ENCODE measurements at places on chromosomes 12 and 14. TPM values are rescaled to one million over a fixed set of nuclear protein-coding genes. Genes with fewer than 3 reads are reported as not detected.
A peak's percentile ranks its signal among the peaks of the same experiment; 100 is the strongest.

TSPAN11 gene
- total RNA-seq = not detected

DPF3 gene
- total RNA-seq = 3.8 TPM

TMCC3 gene
- 0.83 TPM for total RNA-seq

DNA sequence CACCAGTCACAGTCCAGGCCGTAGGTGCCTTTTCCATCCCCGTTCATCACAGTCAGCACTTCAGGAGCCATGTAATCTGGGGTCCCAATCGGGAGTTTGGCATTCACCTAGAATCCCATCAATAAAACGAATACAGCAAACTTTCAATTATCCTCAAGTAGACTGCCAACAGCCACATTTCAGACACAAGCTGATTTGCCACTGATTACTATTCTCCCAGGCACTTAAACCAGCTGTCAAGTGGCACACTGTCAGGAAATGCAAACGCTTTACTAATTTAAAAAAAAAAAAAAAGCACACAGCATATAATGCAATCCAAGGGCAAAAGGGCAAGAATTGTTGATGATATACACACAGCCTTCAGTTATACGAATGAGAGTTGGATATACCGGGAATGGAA lies 51.9 kb downstream of the CIT start:
- no peak for DNase-seq
- H3K27me3 ChIP-seq = no peaks in the 10 kb centered on the region
- no peak overlapping the region for H3K27ac ChIP-seq
- H3K4me1 ChIP-seq = no peaks in the 10 kb centered on the region
- peaks cover 53% of the 10 kb centered on the region for H3K36me3 ChIP-seq
- no peak overlapping the region for H3K4me3 ChIP-seq

DNA sequence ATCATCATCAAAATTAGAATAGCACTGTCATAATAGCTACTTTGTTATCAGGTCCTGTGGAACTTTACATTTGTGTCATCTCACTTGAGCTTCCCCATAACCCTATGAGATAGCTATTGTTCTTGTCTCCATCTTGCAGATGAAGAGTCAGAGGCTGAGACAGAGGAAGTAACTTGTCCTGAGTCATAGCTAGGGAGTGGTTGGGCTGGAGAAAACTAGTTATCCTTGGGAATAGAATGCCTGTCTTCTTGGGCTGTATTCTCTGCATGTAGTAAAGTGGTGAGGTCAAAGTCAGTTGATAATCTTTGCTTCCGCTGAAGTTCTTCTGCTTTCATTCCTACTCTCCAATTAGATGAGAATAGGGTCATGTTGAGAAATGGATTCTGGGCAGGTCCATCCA lies 117.0 kb downstream of the SMOC1 start:
- no peaks in the 10 kb centered on the region for H3K36me3 ChIP-seq
- no peak for DNase-seq
- no peak overlapping the region for H3K27ac ChIP-seq
- H3K4me3 ChIP-seq = no peak overlapping the region

GRCh38 chr14:91496790-91497189 lies 13.3 kb downstream of the PPP4R3A start:
- no peak for DNase-seq
- peak overlapping the region; percentile 29 for H3K4me3 ChIP-seq
- H3K36me3 ChIP-seq = peaks cover 33% of the 10 kb centered on the region
- H3K27me3 ChIP-seq = no peaks in the 10 kb centered on the region
- peaks cover 58% of the 10 kb centered on the region for H3K4me1 ChIP-seq

DNA sequence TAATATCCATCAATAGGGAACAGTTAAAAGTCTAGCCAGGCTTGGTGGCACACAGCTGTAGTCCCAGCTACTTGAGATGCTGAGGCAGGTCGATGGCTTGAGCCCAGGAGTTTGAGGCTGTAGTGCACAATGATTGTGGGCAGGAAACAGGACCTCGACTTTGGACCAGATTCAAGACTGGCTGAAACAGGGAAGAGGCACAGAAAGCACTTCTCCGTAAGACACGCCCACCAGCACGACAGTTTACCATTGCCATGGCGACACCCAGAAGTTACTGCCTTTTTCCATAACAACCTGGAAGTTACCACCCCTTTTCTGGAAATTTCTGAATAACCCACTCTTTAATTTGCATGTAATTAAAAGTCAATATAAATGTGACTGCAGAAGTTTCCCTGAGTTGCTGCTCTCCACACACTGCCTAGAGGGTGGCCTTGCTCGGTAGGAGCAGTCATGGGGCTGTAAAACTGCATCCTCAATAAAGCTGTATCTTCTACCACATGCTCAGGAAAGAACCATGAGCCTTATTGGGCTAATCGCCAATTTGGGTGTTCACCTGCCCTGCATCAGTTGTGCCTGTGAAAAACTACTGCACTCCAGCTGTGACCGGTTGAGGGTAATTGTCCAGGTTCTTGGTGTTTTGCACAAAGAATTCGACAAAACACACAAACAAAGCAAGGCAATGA lies 4.6 kb upstream of the LRRC23 start:
- no peak overlapping the region for H3K27ac ChIP-seq
- peaks cover 13% of the 10 kb centered on the region for H3K4me1 ChIP-seq
- H3K36me3 ChIP-seq = no peaks in the 10 kb centered on the region
- DNase-seq = no peak
- no peak overlapping the region for H3K4me3 ChIP-seq
- H3K27me3 ChIP-seq = peaks cover 6% of the 10 kb centered on the region

DNA sequence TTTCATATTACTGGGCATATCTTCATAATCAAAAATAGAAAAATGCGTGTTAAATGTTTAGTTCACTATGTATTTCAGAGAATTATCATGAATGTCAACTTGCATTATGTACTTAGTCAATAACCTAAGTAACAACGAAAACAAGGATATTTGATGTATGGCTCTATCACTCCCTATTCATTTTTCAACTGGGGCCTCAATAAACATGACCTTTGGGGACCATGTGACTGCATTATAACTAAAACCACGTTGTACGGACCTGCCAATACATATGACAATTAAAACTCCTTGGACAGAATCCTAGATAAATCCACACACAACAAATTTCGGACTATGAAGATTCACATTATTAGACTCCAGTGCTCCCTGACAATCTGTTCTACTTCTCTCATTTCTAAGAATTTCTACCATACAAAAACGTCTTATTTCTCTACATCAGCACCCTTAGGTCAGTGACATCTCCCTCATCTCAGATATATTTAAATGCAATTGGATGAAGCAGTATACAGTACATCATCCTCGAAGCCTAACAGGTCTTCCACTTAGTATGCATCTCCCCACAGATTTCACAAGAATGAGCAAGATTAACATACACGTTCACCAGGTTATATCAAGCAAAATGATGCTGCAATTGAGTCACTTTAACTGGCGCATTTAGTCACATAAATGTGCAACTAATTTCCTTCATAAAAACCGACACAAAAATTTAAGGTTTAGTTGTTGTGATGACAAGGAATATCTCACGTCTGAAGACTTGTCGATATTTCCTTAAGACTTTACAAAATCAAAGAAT lies 1.5 kb downstream of the UBE2N start:
- H3K4me3 ChIP-seq = peak overlapping the region; percentile 93
- peak overlapping the region; percentile 85 for H3K27ac ChIP-seq
- H3K36me3 ChIP-seq = peaks cover 2% of the 10 kb centered on the region
- H3K27me3 ChIP-seq = no peaks in the 10 kb centered on the region

DNA sequence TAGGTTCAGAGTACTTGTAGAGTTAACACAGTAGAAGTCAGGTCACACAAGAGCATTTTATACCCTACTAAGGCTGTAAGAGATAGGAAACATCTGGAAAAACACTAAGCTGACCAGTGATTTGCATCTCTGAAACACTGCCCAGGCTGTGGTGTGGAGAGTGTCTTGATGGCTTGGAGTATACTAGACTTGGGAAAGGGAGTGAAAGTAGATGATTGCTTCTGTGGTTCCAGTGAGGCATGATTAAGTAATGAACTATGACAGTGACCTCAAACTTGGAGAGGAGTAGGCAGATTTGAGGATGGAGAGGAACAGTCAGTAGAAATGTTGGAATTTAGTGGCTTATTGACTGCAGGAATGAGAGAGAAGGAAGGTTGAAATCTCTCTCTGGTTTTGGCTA lies 201.2 kb downstream of the FLRT2 start:
- H3K27ac ChIP-seq = no peak overlapping the region
- H3K4me3 ChIP-seq = no peak overlapping the region
- no peak for DNase-seq
- no peaks in the 10 kb centered on the region for H3K36me3 ChIP-seq

DNA sequence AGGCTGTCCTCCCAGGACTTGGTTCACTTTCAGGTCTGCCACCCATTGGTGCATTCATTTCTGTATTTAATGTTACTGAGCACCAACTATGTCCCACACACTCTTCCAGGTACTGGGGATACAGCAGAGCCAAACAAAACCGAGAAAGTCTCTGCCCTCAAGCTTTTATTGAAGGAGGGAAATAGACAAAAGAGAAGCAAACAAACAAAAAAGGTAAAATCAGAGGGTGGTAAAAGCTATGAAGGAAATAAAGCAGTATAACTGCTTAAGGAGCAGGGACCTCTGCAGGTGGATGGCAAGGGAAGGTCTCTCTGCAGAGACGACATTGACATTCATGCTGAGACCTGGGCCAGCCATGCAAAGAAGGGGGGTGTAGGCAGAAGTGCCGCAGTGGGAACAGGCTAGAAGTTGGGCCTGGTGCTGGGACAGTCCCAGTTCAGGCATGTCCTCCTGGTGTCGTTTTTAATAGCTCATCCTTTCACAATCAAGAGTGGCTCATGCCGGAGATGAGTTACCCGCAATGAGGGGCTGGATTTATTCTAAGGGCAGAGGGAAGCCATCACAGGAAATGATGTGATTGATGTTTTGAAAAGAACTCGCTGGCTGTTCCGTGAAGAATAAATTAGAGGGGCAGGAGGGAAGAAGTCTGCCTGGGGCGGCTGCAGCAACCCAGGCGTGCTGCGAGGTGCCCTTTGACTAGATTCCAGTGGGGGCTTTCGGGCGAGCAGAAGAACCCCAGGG lies 72.8 kb downstream of the IRF2BPL start:
- peaks cover 3% of the 10 kb centered on the region for H3K36me3 ChIP-seq
- DNase-seq = peak; percentile 60
- no peaks in the 10 kb centered on the region for H3K27me3 ChIP-seq
- peaks cover 64% of the 10 kb centered on the region for H3K4me1 ChIP-seq

- H3K27ac ChIP-seq = no peak overlapping the region
- H3K27me3 ChIP-seq = no peaks in the 10 kb centered on the region
- H3K4me3 ChIP-seq = no peak overlapping the region
- DNase-seq = no peak
Observed at GRCh38 chr12:42129595-42130204, 15.0 kb downstream of the GXYLT1 start.

- no peak overlapping the region for H3K4me3 ChIP-seq
- H3K4me1 ChIP-seq = no peaks in the 10 kb centered on the region
- no peaks in the 10 kb centered on the region for H3K36me3 ChIP-seq
- no peaks in the 10 kb centered on the region for H3K27me3 ChIP-seq
- H3K27ac ChIP-seq = no peak overlapping the region
Observed at GRCh38 chr12:97837401-97837800, 374.8 kb downstream of the RMST start.

DNA sequence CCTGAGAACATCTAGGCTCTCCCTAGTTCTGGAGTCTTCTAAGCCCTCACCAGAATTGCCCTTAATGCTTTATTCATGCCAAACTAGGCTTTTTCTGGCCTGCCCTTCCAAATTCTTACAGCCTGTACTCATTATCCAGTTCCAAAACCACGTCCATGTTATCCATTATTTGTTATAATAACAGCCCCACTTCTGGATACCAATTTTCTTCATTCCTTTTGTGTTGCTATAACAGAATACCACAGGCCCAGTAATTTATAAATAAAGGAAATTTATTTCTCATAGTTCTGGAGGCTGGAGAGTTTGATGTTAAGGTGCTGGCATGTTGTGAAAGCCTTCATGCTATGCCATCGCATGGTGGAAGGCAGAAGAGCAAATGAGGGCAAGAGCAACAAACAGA lies 68.0 kb upstream of the AMIGO2 start:
- H3K36me3 ChIP-seq = peaks cover 32% of the 10 kb centered on the region
- H3K27ac ChIP-seq = no peak overlapping the region
- no peak for DNase-seq

Data from activated naive CD8-positive, alpha-beta T cell treated with anti-CD3 and anti-CD28 coated beads, Interleukin-2, amount 10 ng/mL, durations not matched to agents 7 days and 5 days (primary cell).